T-helper 1 cell treated with Interleukin-12 subunit alpha and Interleukin-12 subunit beta and Interleukin-4 antibody, amounts not matched to agents 30 ng/mL and 1 ng/mL, for 36 hours (primary cell): ENCODE measurements at places on chromosomes 4 and X. TPM values are rescaled to one million over a fixed set of nuclear protein-coding genes. Genes with fewer than 3 reads are reported as not detected.

The GATA1 gene
- not detected in 2 replicates for total RNA-seq

The NLGN4X gene
- total RNA-seq, result not detected in 2 replicates

The UGT2B11 gene
- not detected in 2 replicates for total RNA-seq

The MTMR8 gene
- 5.1 and 6.6 TPM in 2 replicates for total RNA-seq

The AADAT gene
- not detected in 2 replicates for total RNA-seq

The SOWAHB gene
- not detected in 2 replicates for total RNA-seq

The HPGD gene
- 12.1 and 13.8 TPM in 2 replicates for total RNA-seq

The NKX3-2 gene
- total RNA-seq, result not detected in 2 replicates

The NXF2 gene
- not detected in 2 replicates for total RNA-seq

The VCX3B gene
- not detected in 2 replicates for total RNA-seq

The SPANXN4 gene
- not detected in 2 replicates for total RNA-seq

The PLK4 gene
- total RNA-seq, result 38.1 and 40.1 TPM in 2 replicates

The TMEM156 gene
- total RNA-seq, result 43.3 and 43.8 TPM in 2 replicates

The P2RY8 gene
- total RNA-seq, result 120 TPM in 2 replicates

The F8A3 gene
- 25.8 and 28.8 TPM in 2 replicates for total RNA-seq

The TMSB15B gene
- total RNA-seq, result 7.7 and 8.3 TPM in 2 replicates

The UCHL1 gene
- total RNA-seq, result 0.20 TPM in 1 of 2 replicates, not detected in the other

The TCEAL6 gene
- not detected in 2 replicates for total RNA-seq

The CT83 gene
- total RNA-seq, result not detected in 2 replicates

The IRF2 gene
- 115 and 125 TPM in 2 replicates for total RNA-seq

The PPA2 gene
- 51.2 and 51.3 TPM in 2 replicates for total RNA-seq

The TTC29 gene
- not detected in 2 replicates for total RNA-seq

The SERPINA7 gene
- not detected in 2 replicates for total RNA-seq

The PRKG2 gene
- 0.27 and 0.61 TPM in 2 replicates for total RNA-seq

The CXCL10 gene
- 9.8 and 10.5 TPM in 2 replicates for total RNA-seq

The BANK1 gene
- 0.44 and 0.66 TPM in 2 replicates for total RNA-seq

The IL13RA1 gene
- total RNA-seq, result 0.32 and 0.68 TPM in 2 replicates

The ZNF732 gene
- total RNA-seq, result not detected in 2 replicates

The ZNF280C gene
- total RNA-seq, result 5.0 and 5.8 TPM in 2 replicates

The STPG2 gene
- 0.12 TPM in 1 of 2 replicates, not detected in the other for total RNA-seq

The RAI2 gene
- 0.12 TPM in 1 of 2 replicates, not detected in the other for total RNA-seq

The HSD17B13 gene
- 0.15 and 0.22 TPM in 2 replicates for total RNA-seq

The MFSD8 gene
- total RNA-seq, result 21.0 and 21.2 TPM in 2 replicates

The GABRE gene
- not detected in 2 replicates for total RNA-seq

The VSIG4 gene
- not detected in 2 replicates for total RNA-seq

The SPANXN3 gene
- total RNA-seq, result not detected in 2 replicates

The SSX3 gene
- not detected in 2 replicates for total RNA-seq

The IBSP gene
- not detected in 2 replicates for total RNA-seq

The FAAH2 gene
- 13.1 and 16.1 TPM in 2 replicates for total RNA-seq

The ADH6 gene
- not detected in 2 replicates for total RNA-seq
